Naive thymus-derived CD4-positive, alpha-beta T cell (primary cell): ENCODE measurements at places on chromosomes 3 and 15. TPM values are rescaled to one million over a fixed set of nuclear protein-coding genes. Genes with fewer than 3 reads are reported as not detected.

Gene DAZL
- total RNA-seq = not detected in 2 replicates

Gene CERS3
- total RNA-seq = 4.3 TPM

Gene SKOR1
- total RNA-seq = 0.57 TPM

Gene ZNF662
- 0.12 and 0.48 TPM in 2 replicates for total RNA-seq

Gene FBXW12
- total RNA-seq = not detected

Gene GOLGA6C
- total RNA-seq = not detected

Gene TMEM158
- 0.96 TPM for total RNA-seq

Gene CHRNA7
- total RNA-seq = 1.6 TPM

Gene CGNL1
- not detected in 2 replicates for total RNA-seq

Gene PDZRN3
- not detected for total RNA-seq

Gene SV2B
- total RNA-seq = 0.05 and 0.10 TPM in 2 replicates

Gene SPSB4
- total RNA-seq = not detected

Gene SPINT1
- total RNA-seq = 4.1 and 4.9 TPM in 2 replicates

Gene LRRN1
- 2.5 TPM for total RNA-seq

Gene SLC25A26
- total RNA-seq = 12.9 and 14.1 TPM in 2 replicates

Gene NOP10
- total RNA-seq = 75.7 TPM

Gene COLQ
- total RNA-seq = 3.7 TPM

Gene CFAP20DC
- not detected for total RNA-seq

Gene NEK10
- 0.95 TPM for total RNA-seq

Gene TEX55
- total RNA-seq = not detected

Gene P2RY1
- 1.2 TPM for total RNA-seq

Gene MDFIC2
- total RNA-seq = not detected

Gene TMPRSS7
- total RNA-seq = not detected

Gene CHST13
- total RNA-seq = 0.54 TPM

Gene MESP1
- 0.50 TPM for total RNA-seq

Gene HIGD2B
- total RNA-seq = 0.57 TPM

Gene APPL1
- total RNA-seq = 27.2 TPM

Gene ST8SIA2
- total RNA-seq = not detected

Gene NPHP3
- total RNA-seq = 78.6 TPM

Gene GOLGA8G
- total RNA-seq = not detected

Gene PIGX
- total RNA-seq = 55.7 and 58.5 TPM in 2 replicates

Gene UROC1
- not detected for total RNA-seq

Gene FES
- 4.0 TPM for total RNA-seq

Gene CHRM5
- total RNA-seq = not detected
